ENCODE measurements at places on chromosomes 13 and 19.

DNA sequence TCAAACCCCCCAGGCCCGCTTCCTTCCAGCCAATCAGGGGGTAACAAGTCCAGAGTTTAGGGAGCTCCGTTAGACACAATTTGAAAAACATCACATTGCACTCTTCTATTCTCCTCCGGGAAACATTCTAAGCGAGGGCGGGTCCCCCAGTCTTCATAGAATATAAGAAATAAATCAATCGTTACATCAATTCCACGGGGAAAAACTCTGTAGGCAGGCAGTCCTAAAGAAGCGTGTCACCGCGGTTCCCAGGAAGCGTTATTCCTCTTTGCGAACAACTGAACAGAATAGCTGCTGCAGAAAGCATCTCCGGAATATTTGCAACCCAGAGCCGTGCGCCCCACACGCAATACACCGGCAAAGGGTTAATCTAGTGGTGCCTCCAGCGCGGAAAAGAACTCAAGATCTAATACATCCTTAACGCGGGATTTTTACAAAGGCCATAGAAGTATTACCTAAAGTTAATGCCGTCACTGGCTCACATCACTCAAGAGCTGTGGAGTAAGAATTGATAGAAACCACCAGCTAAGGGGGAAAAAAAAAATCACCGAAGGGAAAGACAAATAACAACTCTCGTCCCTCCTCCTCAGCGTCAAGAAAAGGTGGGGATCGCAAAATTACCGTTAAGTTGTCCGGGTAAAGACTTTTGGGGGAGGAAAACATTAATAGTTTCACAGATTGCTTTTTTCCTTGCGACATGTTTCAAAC is 65.1 kb downstream of the KCNRG start:
- DNase-seq: peak; percentile 24

DNA sequence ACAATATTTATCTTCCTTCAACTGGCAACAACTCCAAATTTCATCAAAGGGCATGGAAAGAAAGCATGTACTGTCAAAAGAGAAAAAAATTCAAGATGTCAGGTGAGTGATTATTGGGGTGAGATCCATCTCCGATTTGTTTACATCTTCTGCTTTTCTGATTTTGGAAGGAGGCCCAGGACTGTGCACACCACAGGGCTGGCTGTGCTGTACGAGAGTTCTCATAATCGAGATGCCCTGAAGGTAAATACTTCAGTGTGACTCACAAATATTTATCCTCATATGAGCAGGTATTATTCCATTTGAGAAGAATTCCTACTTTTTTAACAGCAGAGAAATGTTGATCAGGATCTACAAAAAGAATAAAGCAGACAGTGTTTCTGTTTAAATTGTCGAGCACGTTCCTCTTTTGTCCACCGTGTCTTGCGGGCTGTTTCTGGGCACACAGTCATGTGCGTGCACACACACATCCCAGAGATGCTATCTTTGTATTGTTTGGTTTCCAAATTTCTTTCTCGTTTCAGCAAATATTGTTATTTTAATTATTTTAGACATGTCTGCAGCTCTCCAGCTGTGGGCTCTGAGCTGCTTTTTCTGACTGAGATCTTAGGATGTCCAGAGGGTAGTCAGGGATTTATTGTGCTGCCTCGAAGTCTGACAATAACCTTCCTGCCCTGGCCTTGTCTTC is 103.8 kb downstream of the KL start:
- DNase-seq: no peak

DNA sequence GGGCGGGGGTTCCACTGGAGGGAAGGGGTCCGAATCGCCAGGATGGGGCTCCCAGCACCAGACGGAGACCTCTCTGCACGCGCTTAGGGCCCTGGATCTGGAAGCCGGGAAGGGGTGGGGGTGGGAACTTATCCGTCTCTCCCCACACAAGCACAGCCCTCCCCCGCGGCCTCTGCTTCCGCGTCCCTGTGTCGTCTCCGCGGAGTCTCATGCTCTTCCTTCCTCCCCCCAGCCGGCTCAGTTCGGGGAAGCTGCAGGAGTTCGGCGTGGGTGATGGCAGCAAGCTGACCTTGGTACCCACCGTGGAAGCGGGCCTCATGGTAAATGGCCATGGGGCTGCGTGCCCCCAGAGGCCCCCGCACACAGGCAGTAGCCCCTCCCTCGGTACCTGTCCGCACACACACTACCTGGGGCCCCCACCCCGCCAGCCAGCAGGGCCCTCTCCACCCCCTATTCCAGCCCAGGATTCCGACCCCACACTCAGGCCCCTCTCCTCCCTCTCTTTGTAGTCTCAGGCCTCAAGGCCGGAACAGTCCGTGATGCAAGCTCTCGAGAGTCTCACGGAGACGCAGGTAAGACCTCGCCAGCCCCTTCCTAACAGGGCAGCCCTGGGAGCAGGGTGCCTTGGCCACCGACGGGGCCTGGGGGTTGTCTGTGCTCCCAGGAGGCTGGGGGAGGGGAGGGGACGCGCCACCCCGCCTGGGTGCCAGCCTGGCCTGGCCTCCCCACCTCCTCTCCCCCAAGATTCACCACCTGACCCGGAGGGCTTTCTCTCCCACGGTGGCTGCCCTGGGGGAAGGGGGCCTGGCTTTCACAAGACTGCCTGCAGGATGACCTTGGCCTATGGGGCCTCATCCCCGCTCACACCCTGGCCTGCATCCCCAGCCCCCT is 3.2 kb downstream of the MIDN start:
- peak; percentile 42 for DNase-seq

GRCh38 chr19:485583-486236 is 10.6 kb upstream of the MADCAM1 start:
- no peak for DNase-seq

DNA sequence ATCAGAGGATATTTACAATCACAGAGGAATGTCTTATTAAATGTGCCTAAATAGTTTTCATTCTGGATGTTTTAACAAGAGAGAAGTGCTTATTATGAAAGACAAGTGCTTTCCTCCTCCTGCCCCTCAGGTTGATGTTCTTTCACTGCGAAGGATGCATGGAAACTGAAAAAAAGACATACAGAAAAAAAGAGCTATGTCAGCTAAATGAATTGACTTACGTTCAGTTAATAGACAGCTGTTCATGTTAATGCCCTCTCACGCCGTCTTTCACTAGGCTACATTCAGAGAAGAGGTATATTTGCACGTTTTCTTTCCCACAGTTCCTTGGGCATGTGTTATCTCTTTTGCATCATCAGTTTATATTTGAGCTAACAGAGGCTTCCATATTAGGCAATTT is 821.8 kb upstream of the PCDH9 start:
- DNase-seq: no peak

DNA sequence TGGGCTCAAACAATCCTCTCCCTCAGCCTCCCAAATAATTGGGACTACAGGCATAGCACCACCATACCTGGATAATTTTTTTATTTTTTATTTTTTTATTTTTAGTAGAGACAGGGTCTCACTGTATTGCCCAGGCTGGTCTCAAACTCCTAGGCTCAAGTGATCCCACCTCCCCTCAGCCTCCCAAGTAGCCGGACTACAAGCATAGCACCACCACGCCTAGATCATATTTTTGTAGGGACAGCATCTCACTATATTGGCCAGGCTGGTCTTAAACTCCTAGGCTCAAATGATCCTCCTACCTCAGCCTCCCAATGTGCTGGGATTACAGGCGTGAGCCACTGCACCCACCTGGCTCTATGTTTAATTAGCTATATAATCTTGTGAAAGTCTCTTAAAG is 114.2 kb downstream of the TRPC4 start:
- DNase-seq: no peak

DNA sequence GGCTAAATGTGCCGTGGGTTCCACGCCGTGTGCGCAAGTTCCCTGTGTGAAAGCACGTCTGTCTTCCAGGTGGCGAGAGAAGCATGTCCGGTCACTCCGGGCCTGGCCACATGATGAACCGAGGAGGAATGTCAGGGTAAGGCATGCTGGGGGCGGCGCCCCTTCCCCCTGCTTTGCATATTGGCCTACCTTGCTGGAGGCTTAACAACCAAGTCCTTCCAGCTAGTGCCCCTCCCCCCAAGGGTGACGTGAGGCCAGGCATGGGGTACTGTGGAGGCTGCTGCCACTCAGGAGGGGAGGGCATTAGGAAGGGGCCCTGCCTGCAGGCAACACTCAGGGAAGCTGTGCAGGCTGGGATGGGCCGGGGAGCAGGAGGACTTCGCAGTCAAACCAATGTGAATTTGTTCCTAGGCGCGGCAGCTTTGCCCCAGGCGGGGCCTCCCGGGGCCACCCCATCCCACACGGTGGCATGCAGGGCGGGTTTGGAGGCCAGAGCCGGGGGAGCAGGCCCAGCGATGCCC is 12.5 kb downstream of the MICOS13 start:
- no peak for DNase-seq

DNA sequence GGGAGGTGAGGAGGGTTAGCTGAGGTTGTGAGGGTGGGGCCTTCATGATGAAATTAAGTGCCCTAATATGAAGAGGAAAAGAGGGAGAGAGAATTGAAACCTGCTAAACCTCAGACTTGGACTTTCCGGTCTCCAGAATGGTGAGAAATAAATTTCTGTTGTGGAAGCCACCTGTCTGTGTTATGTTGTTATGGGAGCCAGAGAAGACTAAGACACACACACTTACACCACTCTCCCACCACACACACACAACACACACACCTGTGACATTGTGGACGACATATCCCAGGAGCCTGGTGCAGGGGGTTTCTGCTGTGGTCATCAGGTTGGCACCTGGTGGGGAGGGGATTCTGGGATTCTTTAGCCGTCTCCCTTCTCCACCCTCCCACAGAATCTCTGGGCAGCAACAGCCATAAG is 14.0 kb downstream of the KLK4 start:
- DNase-seq: no peak

- DNase-seq: no peak
Measured at GRCh38 chr19:49217382-49217781, 59.8 kb downstream of the TRPM4 start.

DNA sequence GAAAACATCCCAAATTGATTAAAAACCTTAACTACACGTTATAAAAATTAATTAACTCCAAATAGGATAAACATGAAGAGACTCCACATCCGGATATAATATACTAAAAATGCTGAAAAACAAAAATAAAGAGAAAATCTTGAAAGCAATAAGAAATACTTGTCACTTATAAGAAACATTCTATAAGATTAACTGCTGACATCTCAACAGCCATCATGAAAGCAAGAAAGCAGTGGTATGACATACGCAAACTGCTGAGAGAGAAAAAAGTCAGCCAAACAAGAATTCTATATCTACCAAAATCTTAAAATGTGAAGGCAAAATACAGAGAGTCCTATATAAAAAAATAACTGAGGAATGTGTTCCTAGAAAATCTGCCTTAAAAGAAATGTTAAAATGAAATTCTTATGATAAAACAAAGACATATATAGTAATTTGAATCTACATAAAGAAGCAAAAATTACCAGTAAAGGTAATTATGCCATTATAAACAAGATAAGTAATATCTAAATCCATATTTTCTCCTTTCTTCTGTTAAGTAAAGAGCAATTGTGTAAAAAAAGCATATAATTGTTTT is 1851.1 kb downstream of the PCDH9 start:
- DNase-seq: no peak

GRCh38 chr19:18150776-18151624 is 2.0 kb upstream of the PIK3R2 start:
- DNase-seq: no peak

GRCh38 chr19:46764817-46765291 is 18.6 kb upstream of the STRN4 start:
- no peak for DNase-seq

- DNase-seq: no peak
Measured at GRCh38 chr19:4051175-4052101, 15.3 kb downstream of the ZBTB7A start.

- no peak for DNase-seq
Measured at GRCh38 chr13:34748596-34748995, 193.5 kb upstream of the NBEA start.

- no peak for DNase-seq
Measured at GRCh38 chr19:7865262-7865911, 8.8 kb downstream of the PRR36 start.

DNA sequence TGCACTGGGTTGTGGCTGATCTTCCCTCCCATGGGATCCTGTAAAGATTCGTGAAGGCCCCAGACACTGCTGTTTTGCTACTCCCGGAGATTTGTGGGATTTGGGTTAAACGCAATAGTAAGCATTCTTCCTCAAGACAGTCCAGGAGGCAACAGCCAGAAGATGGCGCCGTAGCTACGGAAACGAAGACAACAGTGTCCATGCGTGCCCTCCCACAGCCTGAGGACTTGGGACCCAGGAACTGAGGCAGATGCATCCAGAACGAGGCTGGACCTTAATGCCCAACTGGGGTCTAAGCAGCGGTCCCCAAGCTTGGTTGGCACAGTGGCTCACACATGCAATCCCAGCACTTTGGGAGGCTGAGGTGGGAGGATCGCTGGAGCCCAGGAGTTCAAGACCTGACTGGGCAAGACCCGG is 57.6 kb upstream of the ZNF507 start:
- DNase-seq: no peak

DNA sequence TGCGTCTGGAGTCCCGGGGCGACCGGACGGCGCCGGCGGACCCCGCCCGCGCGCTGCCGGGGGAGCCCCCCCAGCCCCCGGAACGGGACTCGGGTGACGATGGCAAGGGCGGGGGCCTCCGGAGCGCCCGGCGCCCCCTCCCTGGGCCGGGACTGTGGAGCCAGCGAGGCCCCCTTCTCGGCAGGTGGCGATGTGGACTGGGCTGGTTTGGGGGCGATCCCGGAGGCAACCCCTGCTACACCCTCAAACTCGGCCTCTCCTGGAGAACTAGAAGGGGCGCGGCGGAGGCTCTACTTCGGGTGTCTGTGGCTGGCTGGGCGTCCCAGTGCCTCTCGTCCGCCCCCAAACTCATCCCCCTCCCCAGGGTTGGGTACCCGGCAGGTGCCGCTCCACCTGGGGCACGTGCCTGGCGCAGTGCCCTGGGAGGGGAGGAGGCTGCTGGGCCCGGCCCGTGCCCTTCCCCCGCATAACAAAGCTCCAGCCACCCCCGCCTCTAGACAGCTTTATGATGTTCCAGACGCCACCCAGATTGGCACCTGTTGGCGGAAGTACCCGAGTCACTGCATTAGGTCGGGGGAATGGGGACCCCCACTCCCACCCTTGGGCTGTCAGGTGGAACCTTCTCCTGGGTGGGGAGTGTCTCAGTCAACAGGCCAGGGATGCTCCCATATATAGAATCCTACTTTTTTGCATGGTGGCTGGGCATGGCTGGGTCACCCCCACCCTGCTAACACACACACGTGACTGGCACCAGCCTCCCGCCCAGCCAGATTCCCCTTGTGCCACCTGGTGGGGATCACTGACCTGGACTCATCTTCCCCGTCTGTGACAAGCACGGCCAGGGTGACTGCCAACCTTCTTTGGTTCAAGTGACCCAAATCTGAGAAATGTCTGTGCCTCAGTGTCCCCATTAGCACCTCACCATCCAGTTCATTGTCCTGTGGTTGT is 722 bp downstream of the PKN1 start:
- DNase-seq: no peak

GRCh38 chr13:72864142-72865011 is 82.4 kb downstream of the PIBF1 start:
- no peak for DNase-seq

GRCh38 chr19:52621376-52621775 is 16.8 kb downstream of the ZNF83 start:
- no peak for DNase-seq

GRCh38 chr19:5188548-5189317 is 151.9 kb downstream of the PTPRS start:
- no peak for DNase-seq

GRCh38 chr19:19169236-19170052 is 619 bp downstream of the MEF2B start:
- no peak for DNase-seq

GRCh38 chr19:39265321-39265916 is 2.8 kb upstream of the IFNL2 start:
- DNase-seq: peak; percentile 12

Data from T-helper 17 cell (primary cell).